ENCODE measurements at places on chromosomes 13 and 19. TPM values are rescaled to one million over a fixed set of nuclear protein-coding genes. Genes with fewer than 3 reads are reported as not detected.

Gene NPAS1
- total RNA-seq, result under 0.01 TPM

Gene CLEC17A
- total RNA-seq, result not detected

Gene PGLYRP2
- total RNA-seq, result not detected

Gene ERICH4
- total RNA-seq, result not detected

Gene ZNF382
- total RNA-seq, result 8.1 TPM

Gene GPR4
- total RNA-seq, result 0.53 TPM

Gene MZT1
- total RNA-seq, result 20.5 TPM

Gene ARHGAP45
- 3.5 TPM for total RNA-seq

Gene PRR36
- total RNA-seq, result not detected

Gene IZUMO2
- total RNA-seq, result not detected

Gene ZNF222
- total RNA-seq, result 5.2 TPM

Gene ATXN8OS
- not detected for total RNA-seq

Gene ADPRHL1
- total RNA-seq, result 0.89 TPM

Gene ELSPBP1
- total RNA-seq, result not detected

Gene PNMA8C
- not detected for total RNA-seq

Gene TTC9B
- not detected for total RNA-seq

Gene PPM1N
- total RNA-seq, result 5.1 TPM

Gene POU2F2
- under 0.01 TPM for total RNA-seq

Gene PNMA8B
- 0.35 TPM for total RNA-seq

Gene SIGLEC5
- total RNA-seq, result not detected

Gene LIPE
- total RNA-seq, result 7.3 TPM

Gene RXFP2
- total RNA-seq, result not detected

Gene PSG11
- total RNA-seq, result 0.71 TPM

Gene TEAD2
- 38.9 TPM for total RNA-seq

Gene FUT1
- under 0.01 TPM for total RNA-seq

Gene TPT1
- total RNA-seq, result 1,751 TPM

Gene TBXA2R
- 8.6 TPM for total RNA-seq

Gene FGF22
- total RNA-seq, result not detected

Gene C19orf67
- total RNA-seq, result not detected

Gene DLEU7
- not detected for total RNA-seq

Gene CERS1
- total RNA-seq, result 0.58 TPM

Gene ANGPTL8
- total RNA-seq, result not detected

Gene VSTM2B
- not detected for total RNA-seq

Gene ZNF699
- total RNA-seq, result 10.8 TPM

Gene PTGER1
- 0.86 TPM for total RNA-seq

Gene C2CD4C
- total RNA-seq, result not detected

All from myometrial cell (primary cell).